ENCODE measurements at places on chromosomes 12 and 14. TPM values are rescaled to one million over a fixed set of nuclear protein-coding genes. Genes with fewer than 3 reads are reported as not detected.
A peak's percentile ranks its signal among the peaks of the same experiment; 100 is the strongest.

Gene TMEM229B
- 0.68 TPM for polyA plus RNA-seq

GRCh38 chr14:102898298-102898697 is 24.2 kb upstream of the AMN start:
- DNase-seq = no peak

DNA sequence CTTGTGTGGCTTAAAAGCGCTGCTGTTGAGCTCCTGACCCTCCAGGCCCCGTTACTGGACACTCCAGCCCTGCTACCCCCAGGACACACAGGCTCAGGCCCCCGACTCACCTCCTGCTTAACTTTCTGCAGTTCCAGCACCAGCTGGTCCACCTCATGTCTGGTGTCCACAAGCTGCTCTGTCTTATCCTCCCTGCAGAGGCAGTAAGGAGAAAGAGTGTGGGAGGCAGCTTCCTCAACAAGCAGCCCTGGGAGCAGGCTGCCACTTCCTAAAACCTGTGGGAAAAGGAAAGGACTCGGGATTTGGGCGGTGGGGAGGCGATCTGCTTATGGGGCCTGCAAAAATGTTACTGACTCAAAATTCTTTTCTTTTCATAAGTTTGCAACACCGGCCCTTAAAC is 79.2 kb downstream of the CCDC88C start:
- DNase-seq = no peak

- peak; percentile 22 for DNase-seq
Observed at GRCh38 chr14:50062438-50063085, 53.8 kb downstream of the VCPKMT start.

GRCh38 chr14:24840204-24840893 is 206.4 kb upstream of the GZMB start:
- no peak for DNase-seq

GRCh38 chr12:31728289-31728916 is 418 bp downstream of the AMN1 start:
- DNase-seq = no peak

- no peak for DNase-seq
Observed at GRCh38 chr12:121536899-121537813, 43.7 kb downstream of the KDM2B start.
